ENCODE measurements at places on chromosomes 3 and 15.

- DNase-seq: no peak
These were observed 9.4 kb downstream of the ZSCAN29 start for GRCh38 chr15:43361313-43361903.

- DNase-seq: no peak
These were observed 7.2 kb upstream of the DYNC1LI1 start for GRCh38 chr3:32577581-32578556.

DNA sequence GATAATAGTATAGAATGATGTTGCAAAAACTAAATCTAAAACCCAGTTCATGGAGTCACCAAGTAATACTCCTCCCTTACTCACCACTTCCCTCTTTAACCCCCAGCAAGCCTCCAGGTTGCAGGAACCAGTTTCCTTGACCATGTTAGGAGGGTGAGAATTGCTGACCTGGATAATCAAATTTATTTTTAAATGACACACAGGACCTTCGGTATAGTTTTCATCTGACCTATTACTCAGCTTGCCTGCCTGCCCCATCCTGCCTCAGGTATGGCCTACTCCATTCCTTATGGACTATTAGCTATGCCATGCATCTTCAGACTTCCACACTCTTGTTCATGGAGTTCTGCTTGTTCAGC lies 883 bp downstream of the RTP4 start:
- no peak for DNase-seq

DNA sequence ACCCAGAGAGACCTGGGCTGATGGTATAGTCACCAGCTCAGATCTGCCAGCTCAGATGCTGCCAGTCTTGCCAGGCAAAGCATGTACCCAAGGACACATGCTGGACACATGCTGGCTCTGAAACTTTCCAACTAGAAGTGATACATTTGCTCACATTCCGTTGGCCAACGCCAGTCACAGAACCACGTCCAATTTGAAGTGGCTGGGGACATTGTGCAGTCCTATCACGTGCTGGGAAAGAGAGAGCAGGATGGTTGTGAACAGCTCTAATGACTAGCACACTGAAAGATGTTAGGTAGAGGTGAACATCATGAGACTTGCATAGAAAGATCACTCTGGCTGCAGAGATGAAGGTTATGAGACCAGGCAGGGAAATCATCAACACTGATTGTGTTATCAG lies 308.5 kb upstream of the ROPN1 start:
- DNase-seq: no peak

- no peak for DNase-seq
These were observed 34.2 kb upstream of the TSEN2 start for GRCh38 chr3:12449889-12450682.

GRCh38 chr3:78785004-78785403 lies 982.8 kb downstream of the ROBO1 start:
- no peak for DNase-seq

GRCh38 chr15:60961541-60962485 lies 267.3 kb downstream of the RORA start:
- no peak for DNase-seq

DNA sequence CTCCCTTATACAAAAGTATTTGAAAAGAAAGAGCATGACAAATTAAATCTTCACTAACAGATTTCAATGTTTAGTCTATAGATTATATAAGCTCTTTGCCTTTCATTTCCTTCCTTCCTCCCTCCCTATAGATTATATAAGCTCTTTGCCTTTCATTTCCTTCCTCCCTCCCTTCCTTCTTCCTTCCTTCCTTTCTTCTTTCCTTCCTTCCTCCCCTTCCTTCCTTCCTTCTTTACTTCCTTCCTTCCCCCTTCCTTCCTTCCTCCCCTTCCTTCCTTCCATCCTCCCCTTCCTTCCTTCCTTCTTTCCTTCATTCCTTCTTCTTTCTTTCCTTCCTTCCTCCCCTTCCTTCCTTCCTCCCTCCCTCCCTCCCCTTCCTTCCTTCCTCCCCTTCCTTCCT lies 209.8 kb upstream of the CBLB start:
- no peak for DNase-seq

DNA sequence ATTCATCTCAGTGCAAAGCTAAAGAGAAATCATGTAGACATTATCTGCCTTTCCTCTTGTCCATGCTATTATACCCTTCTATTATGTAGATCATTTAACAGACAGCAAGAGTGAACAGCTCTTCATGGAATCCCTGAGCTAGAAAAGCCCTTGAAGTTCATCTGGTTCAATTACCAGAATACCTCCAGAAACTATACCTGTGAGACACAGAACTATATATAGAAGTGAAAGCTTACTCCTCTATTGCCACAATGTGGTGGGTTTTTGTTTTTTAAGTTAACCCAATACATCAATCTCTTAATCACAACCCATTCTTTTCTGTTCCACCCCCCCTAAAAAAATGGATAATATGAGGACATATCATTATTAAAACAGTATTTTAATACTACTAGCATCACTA lies 347.7 kb downstream of the PLCL2 start:
- DNase-seq: no peak

DNA sequence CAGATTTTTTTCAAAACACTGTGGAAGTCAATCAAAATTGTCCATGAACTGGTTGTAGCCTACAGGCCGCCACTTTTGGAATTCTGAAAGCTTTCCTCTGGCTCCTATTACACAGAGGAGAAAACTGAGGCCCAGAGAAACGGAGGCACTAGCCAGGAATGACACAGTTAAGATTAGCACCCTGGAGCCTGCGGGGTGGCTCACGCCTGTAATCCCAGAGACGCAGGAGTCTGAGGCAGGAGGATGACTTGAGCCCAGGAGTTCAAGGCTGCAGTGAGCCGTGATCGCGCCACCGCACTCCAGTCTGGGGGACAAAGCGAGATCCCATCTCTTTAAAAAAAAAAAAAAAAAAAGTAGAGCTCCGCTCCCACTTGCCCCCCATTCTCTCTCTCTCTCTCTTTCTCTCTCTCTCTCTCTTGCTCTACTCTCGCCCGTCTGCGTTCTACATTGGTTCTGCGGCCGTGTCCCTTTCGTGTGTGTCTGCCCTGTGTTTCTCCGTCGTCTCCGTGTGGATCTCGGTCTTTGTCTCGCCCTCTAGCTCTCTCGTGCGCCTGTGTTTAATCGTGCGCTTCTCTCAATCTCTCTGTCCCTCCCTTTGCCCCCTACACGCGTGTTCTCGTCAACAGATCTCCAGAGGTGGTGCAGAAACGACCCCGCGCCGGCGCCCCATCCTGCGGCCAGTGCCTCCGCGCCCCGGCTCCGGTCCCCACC lies 512 bp upstream of the TRH start:
- no peak for DNase-seq

GRCh38 chr3:33004205-33004604 lies 52.8 kb downstream of the CCR4 start:
- DNase-seq: no peak

GRCh38 chr15:52844823-52845222 lies 54.7 kb upstream of the ONECUT1 start:
- DNase-seq: no peak

- DNase-seq: no peak
These were observed 17.9 kb downstream of the RIOX2 start for GRCh38 chr3:97954228-97954827.

- DNase-seq: no peak
These were observed 256.0 kb downstream of the ULK4 start for GRCh38 chr3:41705893-41706292.

GRCh38 chr3:143928541-143929255 lies 42.9 kb upstream of the DIPK2A start:
- no peak for DNase-seq

- DNase-seq: no peak
These were observed 1.8 kb downstream of the YEATS2 start for GRCh38 chr3:183699238-183699947.

DNA sequence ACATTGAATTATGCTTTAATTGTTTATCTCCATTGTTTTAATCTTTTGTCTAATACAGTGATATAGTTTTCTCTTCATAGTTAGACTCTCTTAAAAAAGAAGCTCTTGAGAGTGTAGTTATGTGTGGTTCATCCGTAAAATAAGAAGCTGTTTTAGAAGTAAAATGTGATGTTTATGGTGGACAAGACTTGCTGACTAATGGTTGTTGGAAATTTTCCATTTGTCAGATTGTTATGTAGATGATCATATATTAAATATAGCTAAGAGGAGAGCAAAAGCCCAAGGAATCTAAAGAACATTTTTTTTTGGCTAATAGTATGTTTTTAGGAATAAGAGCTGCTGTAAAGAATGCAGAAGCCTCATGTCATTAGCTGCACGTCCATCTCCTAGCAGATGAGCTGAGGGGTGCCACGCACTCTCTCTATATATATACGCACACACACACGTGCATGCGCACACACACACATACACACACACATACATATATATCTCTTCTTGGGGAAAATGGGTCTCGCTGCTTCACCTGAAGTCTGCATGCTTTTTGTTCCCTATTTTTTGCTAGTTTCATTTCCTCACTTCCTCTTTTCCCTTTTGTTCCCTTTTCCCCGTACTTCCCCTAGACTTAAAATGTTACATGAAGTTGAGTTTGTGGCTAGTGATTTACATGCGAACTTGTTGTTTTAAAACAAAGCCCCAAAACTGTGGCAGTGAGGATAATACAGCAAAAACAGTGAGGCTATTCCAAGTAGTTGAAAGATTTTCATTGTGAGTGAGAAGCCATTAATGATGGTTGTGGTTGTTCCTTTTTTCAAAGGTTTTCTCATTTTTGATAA lies 107.8 kb downstream of the MBNL1 start:
- DNase-seq: no peak

DNA sequence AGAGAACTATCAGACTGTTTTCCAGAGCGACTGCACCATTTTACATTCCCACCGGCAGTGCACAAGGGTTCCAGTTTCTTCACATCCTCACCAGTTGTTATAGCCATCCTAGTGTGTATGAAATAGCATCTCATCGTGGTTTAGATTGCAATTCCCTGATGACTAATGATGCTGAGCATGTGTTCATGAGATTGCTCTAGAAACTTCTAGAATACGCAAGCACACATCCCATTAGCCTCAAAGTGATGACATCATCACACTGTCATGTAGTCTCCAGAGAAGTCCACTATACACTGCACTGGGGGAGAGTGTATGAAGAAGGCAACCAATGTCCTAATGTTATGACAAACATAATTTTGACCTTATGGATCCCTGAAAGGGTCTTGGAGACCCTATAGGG lies 30.1 kb downstream of the FBLN2 start:
- DNase-seq: no peak
